Stimulated activated CD4-positive, alpha-beta T cell treated with anti-CD3 and anti-CD28 coated beads, Interleukin-12 subunit alpha, Interleukin-12 subunit beta, amount 100 ng/mL, for 24 hours (primary cell): ENCODE measurements at places on chromosomes 5 and 9.

DNA sequence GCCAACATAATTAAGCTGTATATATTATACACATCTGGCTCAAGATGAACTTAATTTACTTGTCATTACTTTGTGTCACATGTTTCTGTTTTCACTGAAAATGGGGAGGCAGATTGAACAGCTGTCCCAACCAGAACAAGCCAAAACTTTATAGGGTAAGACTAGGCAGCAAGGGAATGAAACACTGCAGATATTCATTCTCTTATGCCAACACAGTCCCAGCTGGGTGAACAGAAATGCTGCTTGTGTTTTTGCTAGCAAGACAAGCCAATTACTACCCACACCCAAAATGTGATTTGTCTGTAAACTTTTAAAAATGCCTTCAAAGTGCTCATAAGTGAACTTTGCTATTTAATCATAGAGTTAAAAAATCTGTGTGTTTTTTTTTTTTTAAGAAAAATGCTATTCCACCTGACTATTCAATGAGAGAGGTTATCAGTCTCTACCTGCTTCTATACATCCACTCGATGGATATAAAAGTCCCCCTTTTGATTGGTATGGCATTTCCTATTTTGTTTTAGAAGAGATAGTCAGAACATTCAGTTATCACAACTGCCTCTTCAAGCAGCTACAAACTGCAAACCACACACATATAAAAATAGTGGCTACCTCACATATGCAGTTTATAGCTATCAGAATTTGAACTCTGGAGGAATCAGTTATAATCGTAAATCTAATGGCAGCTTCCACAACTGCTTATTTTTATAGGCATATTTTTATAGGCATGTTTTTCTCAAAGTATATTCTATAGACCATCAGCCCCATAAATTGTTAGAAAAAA is 91.9 kb upstream of the PPP1R2B start:
- no peak for DNase-seq

- DNase-seq: no peak
Measured at GRCh38 chr9:22343218-22343611, 103.4 kb upstream of the DMRTA1 start.

- no peak for DNase-seq
Measured at GRCh38 chr9:98154678-98155077, 35.7 kb upstream of the TRIM14 start.

DNA sequence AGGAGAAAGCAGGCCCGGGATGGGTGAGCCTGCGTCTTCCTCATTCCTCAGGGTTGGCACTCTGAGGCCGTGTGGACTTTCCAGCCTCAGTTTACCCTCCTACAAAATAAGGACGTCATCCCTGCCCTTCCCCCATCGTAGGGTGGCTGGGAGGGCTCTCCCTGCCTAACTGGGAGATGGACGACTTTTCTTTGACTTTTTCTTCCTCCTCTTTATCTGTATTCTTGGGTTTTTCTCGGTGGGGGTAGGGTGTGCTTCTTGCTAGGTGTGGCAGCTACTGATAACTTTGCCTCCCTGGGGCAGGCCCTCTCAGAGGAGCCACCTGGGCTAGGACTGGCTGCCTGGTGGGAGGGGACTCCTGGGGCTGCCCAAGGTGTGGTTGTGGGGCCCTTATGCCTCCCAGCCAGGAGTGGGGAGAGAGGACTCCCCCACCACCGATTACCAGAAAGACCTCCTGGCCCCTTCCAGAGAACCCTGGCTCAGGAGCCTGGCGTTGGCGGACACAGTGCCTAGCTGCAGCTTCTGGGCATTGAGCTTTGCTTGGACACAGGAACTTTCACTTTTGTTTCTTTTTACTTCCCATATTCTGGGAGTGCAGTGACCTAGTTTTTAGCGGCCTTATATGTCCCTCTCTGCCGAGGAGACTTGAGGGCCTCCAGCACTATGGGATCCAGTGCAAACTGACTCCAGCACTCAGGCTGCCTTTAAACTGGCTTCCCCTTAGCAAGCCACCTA is 6.1 kb downstream of the GLIPR2 start:
- no peak for DNase-seq

- no peak for DNase-seq
Measured at GRCh38 chr5:167402671-167403070, 888.8 kb upstream of the WWC1 start.

GRCh38 chr5:1555011-1555807 is 31.4 kb upstream of the LPCAT1 start:
- no peak for DNase-seq

DNA sequence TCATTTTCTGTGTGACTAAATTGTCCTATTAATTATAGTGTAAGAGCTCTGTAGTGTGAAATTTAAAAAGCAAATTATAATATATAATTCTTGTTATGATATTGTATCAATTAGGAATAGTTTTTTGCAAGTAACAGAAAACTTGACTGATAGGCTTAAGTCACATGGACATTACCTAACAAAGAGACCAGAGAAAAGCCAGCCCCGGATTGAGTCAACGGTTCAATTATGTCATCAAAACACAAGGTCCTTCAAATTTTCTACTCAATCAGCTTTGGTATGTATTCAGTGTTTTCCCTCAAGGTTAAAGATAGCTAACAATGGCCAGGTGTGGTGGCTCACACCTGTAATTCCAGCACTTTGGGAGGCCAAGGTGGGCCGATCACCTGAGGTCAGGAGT is 126.7 kb upstream of the PTGER4 start:
- DNase-seq: no peak

- no peak for DNase-seq
Measured at GRCh38 chr5:32845171-32845570, 134.1 kb downstream of the NPR3 start.

DNA sequence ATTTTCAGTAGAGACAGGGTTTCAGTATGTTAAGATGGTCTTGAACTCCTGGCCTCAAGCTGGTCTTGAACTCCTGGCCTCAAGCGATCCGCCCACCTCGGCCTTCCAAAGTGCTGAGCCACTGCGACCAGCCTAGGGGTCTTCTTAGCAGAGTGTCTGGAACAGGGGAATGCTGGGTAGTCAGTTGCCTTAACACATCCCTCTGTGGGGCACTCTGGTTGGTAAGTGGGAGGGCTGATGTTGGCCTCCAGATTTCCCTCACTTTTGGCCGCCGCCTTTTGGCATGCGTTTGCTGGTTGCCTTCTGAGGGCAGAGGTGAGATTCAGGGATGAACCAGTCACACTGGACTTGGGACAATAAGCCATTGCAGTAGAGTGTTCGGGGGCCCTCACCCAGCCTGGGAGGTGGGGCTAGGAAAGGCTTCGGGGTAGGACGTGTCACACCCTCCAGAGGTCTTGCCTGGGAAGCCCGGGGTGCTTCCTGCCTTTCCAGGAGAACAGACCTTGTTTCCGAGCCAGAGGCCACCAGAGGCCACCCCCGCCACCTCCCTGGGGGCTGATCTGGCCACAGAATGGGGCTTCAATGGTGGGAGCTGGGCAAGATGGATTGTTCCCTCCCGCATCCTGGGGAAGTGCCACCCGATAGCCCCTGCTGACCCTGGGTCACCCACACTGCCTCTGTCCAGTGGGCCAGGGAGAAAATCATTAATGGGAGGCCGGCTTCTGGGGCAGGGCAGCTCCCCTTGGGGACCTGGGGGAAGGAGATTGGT is 13.3 kb downstream of the FGF18 start:
- no peak for DNase-seq

DNA sequence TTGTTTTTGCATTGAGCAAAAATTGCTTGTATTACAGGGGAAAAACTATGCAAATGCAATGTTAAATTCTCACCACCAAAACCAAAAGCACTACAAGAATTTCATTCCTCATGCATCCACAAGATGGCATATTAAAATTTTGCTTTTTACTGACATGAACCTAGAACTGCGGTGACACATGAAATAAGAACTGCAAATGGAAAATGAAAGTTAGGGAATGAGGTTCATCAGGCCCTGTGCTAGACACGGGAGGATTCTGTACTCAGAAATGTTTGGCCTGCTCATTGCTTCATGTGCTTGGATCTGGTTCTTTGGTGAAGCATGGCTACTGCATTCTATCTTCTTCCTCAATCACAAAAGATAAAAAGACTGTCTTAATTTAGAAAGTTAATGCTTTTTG is 9.1 kb upstream of the RFK start:
- DNase-seq: no peak

DNA sequence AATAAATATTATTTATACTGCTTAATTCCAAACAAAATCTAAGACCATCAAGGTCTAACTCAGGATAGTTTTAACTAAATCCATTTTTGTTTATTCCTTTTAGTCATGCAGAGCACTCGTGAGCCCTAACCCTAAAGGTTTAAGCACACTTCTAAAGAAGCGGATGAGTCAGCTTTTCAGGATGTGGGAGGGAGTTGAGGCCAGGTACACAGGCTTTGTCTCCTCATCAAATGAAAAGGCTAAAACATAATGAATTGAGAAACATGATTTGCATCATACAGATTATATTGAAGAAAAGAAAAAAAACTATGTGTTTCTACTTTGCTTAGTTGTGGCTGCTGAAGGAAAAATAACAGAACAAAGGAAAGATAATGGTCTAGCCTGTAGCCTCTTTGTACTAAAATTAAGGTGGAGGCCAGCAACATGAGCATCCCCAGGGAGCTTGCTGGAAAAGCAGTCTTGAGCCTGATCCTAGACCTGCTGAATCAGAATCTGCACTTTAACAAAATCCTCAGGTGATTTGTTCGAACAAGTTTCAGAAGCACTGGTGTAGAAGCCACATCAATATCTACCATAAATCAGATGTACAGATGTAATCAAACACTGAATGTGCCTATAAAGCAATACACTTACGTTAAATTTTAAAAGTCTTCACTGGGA is 21.1 kb upstream of the ISCA1 start:
- DNase-seq: no peak

DNA sequence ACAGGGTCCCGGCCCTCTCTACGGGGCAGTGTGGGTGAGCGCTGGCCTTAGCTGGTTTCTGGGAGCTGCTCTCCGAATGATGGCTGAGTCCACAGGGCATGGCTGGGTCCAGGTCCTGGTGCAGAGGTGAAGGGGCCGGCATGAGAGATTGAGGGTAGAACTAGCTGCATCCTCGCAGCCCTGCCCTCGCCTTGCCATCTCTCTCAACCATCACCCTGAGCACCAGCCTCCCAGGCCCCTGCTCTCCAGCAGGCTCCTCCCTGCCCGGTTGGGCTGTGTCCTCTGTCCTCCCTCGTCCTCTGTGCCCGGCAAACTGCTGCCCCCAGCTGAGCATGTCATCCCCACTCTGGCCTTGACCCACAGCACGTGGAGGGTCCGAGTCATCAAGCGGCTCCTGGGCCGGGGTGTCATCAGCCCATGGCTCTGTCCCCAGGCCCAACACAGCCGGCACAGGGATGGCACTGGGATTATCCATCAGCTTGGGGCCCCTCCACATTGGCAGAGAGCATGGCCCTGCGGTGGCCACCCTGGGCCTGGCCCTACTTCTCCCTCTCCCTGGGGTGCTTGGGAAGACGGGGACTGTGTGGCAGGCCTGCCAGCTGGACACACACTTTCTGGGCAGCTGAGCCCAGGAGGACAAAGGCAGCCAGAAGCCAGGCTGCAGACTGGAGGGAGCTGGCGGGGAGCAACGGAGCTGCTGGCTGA is 8.4 kb downstream of the FLT4 start:
- DNase-seq: no peak

DNA sequence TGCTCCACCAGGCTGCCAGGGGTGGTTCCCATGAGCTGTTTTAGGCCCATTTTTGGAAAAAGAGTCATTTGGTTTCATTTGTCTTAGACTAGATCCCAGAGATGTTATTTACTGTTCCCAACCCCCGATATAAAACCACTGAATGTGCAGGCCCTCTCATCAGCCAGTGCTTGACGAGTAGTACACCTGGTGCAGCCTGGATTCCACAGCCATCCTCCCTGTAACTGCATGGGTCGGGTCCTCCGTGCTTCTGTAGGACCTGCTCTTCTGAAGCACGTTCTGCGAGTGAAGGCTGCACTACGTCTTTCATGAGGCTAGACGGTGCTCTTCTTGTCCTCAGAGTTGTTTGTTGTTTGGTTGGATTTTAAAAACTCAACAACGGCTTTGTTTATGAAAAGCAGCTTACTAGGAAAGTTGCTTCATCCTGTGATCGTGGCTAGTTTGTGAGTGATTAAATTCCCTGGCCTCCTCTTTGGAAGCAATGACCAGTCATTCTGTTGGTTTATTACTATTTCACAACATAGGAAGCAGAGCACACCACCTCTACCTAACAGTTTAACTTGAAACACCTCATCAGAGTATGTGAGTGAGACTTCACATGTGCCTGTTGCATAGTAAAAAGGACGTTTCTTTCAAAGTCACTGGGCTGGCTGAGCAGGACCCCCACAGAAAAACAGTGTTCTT is 135.2 kb downstream of the AOPEP start:
- DNase-seq: no peak

GRCh38 chr5:154197801-154198491 is 7.4 kb downstream of the GALNT10 start:
- peak; percentile 52 for DNase-seq

DNA sequence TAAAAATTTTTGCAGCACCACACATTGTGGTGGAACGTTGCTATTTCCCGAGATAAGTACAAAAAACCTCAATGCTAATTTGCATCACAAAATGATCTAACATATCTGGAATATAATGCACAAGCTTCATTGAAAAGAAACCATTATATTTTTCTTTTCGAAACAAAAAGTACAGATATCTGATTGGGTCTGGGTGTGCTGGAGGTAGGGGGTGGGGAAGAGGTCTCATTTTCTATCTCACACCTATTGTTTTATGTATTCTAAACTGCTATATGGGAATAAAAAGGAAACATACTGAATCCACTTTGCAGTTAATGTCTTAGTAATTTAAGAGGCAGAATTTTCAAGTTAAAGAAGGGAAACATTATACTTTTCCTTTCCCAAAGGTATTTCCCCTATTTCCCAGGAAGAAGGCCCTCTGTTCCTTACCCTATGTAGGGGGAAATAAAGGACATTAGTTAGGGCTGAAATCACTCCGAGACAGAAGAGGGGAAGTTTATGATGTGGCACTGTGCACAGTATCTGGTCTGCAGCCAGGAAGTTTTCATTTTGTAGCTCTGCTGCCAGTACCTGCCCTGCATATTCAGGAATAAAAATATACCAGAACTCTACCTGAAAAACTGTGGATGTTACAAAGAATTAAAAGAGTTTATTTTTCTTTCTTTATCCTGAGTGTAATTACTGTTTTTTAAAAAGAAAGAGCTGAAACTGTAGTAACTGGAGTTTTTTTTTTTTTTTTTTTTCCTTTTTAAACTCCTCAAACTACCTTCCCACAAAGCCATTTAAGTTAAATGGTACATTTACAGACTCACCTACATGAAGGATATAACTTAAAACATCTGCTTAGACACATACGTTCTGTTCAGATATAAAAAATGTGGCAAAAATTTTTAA is 7.4 kb downstream of the MEF2C start:
- no peak for DNase-seq

GRCh38 chr9:134666831-134667230 is 25.2 kb downstream of the COL5A1 start:
- DNase-seq: no peak

GRCh38 chr5:175463641-175464040 is 14.7 kb upstream of the SFXN1 start:
- DNase-seq: no peak

GRCh38 chr5:144017631-144018030 is 152.8 kb downstream of the YIPF5 start:
- DNase-seq: no peak

DNA sequence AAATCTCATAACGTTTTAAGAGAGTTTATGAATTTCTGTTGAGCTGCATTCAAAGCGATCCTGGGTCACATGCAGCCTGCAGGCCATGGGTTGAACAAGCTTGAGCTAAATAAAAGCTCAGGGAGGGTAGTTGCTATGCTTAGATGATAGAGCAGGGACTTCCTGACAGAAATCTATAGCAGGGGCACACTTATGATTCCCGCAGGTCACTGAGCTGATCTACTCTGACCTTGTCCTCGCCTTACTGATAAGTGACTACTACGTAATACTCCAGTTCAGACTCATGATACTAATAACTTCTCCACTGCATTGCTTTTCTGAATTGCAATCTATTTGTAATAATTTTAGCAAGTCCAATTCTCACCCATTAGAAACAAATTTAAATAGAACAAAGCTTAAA is 90.9 kb downstream of the NFIB start:
- DNase-seq: no peak
